ENCODE measurements at places on chromosomes 5 and 9.

DNA sequence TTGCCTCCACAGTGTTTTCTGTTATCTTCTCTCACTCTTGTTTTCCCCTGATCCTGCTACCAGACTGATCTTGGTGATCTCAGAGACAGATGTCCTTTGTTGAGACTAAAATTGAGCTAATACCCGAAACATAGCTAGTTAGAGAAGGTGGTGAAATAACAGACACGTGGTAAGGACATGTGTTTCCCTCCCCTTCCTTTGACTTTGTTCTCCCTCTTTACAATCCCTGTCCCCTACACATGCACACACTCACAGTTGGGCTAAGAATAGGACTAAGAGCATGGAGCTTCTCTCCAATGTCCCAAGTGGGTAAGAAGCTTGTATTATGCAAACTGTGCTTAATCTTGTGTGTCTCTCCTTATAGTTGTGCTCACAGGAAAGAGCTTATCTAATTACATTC lies 1603.0 kb upstream of the C9orf72 start:
- no peak for DNase-seq

GRCh38 chr9:129254566-129255287 lies 76.7 kb upstream of the IER5L start:
- DNase-seq, result no peak

DNA sequence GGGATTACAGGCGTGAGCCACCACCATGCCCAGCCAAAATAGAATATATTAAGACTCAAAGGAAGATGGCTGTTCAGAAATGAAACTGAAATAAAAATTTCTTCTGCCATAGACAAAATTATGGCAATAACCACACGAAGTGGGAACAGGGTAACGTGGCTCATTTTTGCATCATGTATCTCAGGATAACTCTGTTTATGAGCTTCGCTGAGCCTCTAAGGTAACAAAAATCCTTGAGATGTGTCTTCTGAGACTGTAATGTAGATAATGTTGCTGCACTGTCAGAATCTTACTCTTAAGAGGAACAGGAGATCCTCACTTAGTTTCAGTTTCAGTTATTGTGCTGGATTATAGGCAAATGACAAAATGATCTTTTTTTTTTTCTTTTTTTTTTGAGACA lies 153.8 kb downstream of the GOLPH3 start:
- no peak for DNase-seq

DNA sequence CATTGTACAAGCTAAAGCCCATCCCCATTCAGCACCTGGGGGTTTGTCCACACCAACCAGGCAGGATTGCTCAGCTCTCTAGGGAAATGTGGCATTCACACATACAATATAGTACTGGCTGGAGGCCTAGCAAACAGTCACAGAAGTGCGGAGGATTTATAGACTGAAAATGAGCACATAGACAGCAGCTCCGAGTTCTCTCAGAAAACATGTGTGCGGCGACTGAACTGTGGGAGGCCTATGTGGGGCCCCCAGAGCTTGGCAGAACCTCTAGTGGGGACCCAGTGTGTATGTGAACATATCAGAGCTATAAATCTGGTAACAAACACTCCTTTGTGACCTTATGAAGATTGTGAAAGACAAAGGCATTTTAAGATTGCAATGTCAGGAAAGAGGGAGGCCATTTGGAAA lies 431.1 kb downstream of the DTWD2 start:
- no peak for DNase-seq

DNA sequence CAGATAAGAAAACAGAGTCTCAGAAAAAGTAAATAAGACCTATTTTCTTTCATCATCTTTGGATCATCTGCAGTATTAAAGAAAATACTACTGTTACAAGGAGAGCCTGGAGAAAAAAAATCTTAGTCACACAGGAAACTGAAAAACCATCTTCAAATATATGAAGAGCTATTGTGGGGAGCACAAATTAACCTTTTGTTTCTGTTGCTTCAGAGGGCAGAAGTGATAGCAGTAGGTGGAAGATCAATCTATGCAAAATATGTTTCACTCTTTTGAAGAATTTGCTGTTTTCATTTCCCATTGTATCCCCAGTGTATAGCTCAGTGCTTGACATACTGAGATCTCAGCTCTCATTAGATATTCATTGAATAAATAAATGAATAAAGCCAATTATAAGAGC lies 13.1 kb upstream of the CEMIP2 start:
- no peak for DNase-seq

DNA sequence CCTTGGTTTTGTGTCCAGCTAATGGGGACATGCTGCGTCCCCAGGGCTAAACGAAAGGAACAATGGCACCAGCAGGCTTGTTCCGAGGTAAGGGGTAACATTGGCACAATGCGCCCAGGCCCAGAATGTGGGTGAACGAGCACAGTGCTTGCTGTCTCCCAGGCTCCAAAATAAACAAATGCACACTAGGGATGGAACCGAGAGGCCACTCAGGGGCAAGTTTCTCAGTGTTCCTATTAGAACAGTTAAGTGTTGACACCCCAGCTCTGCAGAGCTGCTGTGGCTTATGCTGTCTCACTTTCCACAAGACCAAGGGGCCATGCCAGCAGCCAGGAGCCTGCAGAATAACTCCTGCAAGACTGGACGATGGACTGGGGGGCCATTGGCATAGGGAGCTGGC lies 492.4 kb downstream of the GADD45G start:
- no peak for DNase-seq

- DNase-seq, result no peak
Measured at GRCh38 chr5:73544429-73545402, 20.7 kb downstream of the ANKRA2 start.

Data from anterior cingulate cortex (tissue), 58 donors.